Omental fat pad (tissue), 4 donors: ENCODE measurements at places on chromosomes 5 and 9.

DNA sequence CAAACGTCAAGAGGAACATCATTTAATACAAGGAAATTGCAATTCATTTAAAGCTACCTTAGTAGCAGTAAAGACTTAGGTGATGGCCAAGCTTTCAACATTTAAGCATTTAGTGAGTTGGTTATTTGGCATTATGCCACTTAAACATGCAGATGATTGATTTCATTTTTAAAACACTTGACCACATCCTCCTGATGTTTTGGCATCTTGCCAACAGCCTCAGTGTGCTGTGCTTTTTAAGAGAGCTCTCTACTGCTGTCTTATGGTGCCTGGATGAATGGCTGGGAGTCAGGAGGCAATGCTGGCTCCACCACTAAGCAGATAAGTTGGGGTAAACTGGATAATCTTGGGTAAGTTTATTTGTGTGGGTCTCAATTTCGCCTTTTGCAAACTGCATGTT is 364.5 kb downstream of the MAN2A1 start:
- DNase-seq = no peak

DNA sequence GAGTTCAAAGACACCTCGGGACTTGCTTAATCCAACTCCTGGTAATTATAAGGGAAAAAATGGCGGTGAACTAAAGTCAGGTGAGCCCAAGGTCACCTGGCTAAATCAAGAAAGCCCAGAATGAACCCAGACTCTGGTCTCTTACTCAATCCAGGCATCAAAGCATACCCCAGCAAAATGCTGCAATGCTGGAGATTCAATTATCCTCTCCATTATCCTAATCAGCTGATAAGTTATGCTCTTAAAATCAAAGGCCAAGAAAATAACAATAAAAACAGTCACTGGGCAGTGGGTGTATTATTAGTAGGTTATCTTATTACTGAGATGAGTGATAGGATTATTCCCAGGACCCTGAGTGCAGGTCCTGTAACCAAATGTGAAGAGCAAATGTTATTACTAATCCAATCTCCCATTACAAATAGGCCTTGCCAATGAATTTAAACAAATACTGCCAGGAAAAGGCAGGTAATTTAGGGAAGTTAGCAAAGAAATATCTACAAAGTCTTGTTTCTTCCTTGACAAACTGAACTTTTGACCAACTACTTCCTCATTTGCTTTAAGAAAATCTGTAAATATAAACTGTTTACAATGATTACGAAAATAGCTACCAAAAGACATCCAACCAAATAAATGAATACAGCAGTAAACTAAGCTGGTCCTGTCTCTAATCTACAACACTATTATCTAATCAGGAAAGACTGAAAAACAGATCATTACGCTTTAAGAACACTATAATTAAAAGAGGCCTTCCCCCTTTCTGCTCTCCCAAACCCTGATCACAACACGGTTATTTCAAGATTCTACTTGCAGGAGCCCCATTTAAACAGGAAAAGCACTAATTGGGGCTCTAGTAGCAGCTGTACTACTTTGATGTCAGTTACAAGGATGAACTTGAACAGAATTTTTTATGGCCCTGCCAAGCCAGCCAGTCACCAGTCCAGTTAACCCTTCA is 103.2 kb downstream of the MED27 start:
- no peak for DNase-seq

DNA sequence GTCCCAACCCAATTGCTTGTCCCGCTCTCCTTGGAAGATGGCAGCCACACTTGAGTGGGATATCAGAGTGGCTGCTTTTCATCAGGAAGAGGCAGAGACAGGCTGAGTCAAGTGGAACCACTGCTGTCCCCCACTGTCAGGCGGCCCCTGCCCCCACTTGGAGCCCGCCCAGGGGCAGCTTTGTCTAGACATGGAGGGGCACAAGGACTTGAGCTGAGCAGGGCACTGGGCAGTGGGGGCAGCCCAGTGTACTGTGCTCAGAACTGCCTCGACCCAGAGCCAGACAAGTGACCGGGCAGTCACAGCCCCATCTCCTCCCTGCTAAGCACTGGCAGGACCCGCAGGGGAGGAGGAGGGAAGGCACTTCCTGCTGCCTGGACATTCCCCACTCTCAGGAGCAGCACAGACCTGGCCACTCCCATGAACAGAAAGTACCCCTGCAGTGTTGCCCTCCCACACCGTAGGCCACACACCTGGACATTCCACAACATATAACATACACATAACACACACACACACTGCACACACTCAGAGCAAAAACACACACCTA is 91.0 kb downstream of the MRPL36 start:
- DNase-seq = no peak

DNA sequence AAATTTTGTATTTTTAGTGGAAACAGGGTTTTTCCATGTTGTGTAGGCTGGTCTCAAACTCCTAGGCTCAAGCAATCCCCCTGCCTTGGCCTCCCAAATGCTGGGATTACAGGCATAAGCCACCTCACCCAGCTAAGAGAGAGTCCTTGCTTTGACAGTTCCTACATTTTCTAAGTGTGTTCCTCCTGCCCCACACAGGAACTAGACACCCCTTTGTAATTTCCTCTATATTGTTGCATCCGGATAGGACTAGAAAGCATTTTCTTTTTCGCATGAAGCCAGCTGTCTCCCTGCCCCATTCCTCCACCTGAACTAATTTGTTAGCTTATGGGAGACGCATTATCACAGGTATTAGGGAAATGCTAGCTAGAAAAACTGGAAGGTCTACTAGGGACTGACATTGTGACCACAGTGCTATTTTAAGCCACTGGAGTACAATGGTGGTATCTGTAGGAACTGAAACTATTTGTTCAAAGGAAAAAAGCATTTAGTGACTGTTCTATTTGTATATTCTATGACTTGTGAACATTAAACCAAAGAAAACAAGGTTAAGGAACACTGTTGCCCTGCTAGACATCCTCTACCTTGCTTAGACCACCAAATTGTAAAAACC is 214.1 kb downstream of the SMARCA2 start:
- DNase-seq = no peak

GRCh38 chr5:9207817-9208418 is 338.0 kb downstream of the SEMA5A start:
- no peak for DNase-seq

- no peak for DNase-seq
Measured at GRCh38 chr9:20930836-20931235, 100.6 kb downstream of the HACD4 start.

DNA sequence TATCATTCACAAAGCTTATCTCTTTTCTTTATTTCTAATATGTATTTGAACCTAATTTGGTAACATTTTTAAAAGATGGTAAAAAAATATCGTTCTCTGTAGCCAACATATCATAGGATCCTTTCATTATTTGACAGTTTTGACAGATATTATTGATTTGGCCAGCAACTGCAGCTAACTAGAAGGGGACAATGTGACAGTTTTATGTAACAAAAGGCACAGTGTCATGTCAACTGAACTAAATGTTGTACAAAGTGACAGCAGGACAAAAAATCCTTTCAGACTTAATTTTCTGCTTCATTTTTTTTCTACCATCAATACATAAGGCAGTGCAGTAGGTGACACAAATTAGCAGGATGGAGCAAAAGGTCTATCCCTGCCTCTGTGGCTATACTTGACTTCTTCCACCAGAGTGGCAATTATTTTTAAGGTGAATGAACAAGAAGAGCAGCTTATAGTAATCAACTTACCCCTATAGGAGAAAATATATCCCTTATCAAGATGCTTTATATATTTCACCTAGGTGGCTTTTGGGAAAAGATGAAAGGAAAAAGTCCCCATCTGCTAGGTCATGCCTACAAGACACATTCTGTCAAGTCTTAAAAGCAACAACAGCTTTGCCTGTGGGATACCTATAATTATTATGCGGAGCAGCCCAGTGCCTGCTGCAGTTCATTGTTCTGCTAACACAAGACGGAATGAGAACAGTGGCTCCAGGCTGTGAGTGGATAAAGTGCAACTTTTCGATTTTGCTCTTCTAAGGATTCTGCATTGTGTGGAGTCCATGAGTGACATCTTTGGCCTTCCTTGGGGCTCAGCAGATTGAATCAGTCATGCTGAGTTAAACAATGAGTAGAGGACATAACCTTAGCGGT is 694.9 kb downstream of the ISL1 start:
- no peak for DNase-seq

- no peak for DNase-seq
Measured at GRCh38 chr9:72060513-72060912, at the start of gene C9orf57. Gene C9orf57, minus strand, starts transcription at chr9:72060613. Its CDS starts 1,282 bp downstream, at chr9:72059331.

DNA sequence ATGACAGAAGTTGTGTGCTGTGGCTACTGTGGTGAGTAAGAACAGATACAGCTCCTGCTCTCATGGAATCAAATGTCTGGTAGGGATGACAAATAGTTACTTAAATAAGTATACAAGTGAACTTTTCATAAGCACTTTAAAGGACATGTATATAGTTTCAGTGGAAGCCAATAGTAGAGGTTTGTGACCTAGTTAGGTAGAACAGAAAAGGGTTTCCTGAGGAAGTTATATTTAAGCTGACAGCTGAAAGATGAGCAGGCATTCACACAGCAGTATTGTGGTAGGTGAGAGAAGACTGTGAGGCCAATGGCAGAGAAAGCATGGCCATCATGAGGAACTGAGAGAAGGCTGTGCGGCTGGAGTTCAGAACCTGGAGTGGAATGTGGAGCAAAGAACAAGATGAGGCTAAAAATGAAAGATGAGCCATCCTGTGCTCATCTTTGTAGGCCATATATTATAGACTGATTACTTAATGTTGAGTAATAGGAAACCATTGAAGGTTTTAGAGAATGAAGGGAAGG is 15.4 kb downstream of the FAM174A start:
- no peak for DNase-seq

GRCh38 chr9:97645720-97646119 is 12.1 kb downstream of the NCBP1 start:
- no peak for DNase-seq

- no peak for DNase-seq
Measured at GRCh38 chr5:159206818-159207217, 2.5 kb downstream of the RNF145 start.

- DNase-seq = no peak
Measured at GRCh38 chr5:58582019-58582802, 664 bp upstream of the RAB3C start.

DNA sequence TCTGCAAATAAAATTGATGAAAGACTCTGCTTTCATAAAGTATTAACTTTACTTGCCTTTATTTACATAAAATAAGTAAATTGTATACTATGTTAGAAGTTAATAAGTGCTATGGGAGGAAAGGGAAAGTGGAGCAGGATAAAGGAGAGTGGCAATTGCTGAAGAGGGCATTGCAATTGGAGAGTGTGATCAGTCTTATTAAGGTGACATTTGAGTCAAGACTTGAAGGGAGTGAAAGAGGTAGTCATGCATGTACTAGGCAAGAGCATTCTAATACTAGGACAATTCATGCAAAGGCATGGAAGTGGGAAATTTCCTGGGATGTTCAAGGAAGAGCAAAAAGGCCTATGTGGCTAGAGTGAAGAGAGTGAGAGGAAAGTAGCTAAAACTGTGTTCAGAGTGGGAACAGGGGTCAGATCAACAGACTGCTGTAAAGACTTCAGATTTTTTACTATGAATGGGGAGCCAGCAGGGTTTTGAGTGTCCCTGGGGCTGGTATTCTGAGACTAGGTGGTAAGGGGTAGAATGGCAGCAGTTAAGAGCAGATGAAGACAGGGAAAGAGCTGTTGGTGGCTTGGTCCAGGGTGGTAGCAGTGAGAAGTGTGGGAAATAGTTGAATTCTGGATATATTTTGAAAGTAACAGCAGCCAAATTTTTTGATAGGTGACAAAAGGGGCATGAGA is 182.3 kb upstream of the RIOK2 start:
- DNase-seq = no peak

- peak; percentile 70 for DNase-seq
Measured at GRCh38 chr5:157511651-157512644, 51.9 kb downstream of the NIPAL4 start.

- no peak for DNase-seq
Measured at GRCh38 chr9:102113191-102113590, 374.7 kb upstream of the GRIN3A start.

DNA sequence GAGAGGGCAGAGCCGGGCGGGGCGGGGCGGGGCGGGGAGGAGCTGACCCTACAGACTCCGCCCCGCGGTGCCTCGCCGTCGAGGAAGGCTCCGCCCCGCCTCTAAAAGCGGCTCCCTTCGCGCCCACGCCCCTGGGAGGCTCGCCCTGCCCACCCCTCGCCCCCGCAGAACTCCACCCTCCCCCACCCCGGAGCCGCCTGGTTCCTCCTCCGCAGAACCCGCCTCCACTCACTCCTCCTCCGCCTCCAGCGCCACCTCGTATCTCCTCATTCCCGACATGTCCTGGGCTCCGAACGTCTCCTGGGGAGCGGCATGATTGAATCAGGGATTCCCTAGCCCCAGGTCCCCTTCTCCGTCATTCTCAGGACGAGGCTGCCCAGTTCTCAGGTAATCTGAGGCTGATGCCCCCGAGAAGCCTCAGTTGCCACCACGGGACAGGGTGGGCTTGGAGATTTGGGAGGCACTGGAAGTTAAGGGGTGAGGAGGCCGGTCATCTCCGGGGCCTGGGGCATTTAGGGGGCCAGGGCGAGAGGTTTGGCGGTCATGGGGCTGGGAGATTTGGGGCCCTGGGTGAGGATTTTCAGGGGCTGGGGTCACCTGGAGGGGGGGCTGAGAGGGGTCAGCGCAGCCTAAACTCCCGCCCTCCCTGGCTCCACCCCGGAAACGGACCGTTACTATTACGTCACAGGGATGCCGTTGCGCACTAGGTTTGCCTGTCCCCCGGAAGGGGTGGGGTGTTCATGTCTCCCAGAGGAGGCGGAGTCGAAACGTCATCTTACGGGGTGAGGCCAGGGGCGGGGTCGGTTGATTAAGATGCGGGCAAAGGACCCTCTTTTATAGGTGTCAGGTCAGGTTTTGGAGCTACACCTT is 3.2 kb upstream of the CCL27 start:
- peak; percentile 97 for DNase-seq

DNA sequence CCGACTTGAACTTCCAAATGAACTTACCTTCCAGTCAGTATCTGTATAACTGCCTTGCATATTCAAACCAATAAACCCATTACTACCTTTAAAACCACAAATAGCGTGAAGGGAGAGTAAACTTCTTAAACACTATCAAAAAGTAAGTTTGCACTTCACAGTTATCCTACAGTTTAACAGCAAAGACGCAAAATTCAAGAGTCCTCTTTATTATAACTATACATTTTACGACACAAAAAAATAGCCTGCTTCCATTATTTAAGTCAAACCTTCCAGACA is 1.8 kb downstream of the PTBP3 start:
- DNase-seq = no peak

DNA sequence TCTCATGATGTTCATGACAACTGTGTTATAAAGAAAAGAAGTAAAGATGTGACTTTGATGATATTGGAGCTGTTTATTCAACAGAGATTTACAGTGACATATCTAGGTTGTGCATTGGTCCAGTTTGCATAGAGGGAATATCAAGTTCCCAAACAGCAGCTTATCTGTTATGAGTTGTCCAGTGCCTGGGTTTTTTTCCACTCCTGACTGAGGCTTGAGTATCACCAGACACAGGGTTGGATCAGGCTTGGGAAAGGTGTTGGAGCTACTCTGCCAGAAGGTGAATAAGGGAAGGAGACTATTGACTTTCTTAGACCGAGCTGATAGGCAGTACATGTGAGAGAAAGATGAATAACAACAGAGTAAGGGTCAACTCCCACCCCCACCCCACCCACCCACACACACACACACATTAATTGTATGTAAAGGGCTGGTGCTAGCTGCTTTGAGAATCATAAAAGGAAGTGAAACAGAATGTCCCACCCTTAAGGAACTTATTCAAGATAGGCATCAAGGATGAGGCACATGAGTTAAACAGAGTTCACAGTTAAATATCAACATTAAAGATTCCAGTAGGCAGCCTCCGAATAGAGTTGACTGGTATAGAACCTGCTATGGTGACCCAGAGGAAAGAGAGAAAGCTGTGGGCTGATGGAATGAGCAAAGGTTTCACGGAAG is 33.0 kb upstream of the RASGRF2 start:
- no peak for DNase-seq

- DNase-seq = no peak
Measured at GRCh38 chr5:132979367-132979940, 16.0 kb upstream of the AFF4 start.
